A375 (cell line): ENCODE measurements at places on chromosomes 11 and 22. TPM values are rescaled to one million over a fixed set of nuclear protein-coding genes. Genes with fewer than 3 reads are reported as not detected.

Gene KCNJ11
- total RNA-seq, result 0.11 TPM in 1 of 2 replicates, not detected in the other

Gene OR51B4
- 4.0 and 7.5 TPM in 2 replicates for total RNA-seq

Gene HBG2
- 2.7 and 3.2 TPM in 2 replicates for total RNA-seq

Gene SPTBN2
- 96.9 and 143 TPM in 2 replicates for total RNA-seq

Gene CALCB
- total RNA-seq, result not detected in 2 replicates

Gene YPEL4
- 2.0 and 2.4 TPM in 2 replicates for total RNA-seq
